ENCODE measurements at places on chromosomes 16 and 17.

DNA sequence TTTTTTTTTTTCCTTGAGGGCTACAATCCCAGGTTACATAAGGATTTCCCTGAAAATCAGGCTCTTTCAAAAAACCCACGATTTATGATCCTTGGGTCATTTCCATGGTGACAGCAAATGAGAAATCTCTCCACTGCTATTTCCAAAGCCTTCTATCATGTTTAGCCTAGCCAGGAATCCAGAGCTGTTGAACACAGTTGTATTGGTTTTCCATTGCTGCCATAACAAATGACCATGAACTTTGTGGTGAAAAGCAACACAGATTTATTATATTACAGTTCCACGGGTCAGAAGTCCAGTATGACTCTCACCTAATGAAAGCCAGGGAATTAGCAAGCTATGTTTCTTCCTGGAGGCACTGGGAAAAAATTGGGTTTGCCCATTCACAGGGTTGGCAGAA is 106.6 kb downstream of the MAF start:
- no peak for DNase-seq

GRCh38 chr16:84284154-84284722 is 10.4 kb upstream of the WFDC1 start:
- no peak for DNase-seq

GRCh38 chr17:65662196-65662595 is 100.7 kb upstream of the AXIN2 start:
- no peak for DNase-seq

DNA sequence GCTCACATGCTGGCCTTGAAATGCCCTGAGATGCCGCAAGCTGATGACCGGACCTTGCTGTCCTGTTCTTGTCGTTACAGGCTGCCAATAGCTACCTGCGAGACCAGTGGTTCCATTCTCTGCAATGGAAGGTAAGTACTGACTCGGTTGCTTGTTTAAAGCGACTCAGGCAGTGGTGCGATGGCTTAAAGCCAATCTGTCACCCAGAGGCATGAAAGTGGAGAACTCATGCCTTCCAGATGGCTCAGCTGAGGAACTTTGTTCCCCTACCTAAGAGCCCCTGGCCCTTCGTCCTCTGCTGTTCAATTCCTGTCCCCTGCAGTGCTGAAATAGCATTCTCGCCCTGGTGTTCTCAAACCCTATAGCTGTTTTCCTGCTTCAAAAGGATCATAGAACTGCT is 158.3 kb upstream of the PLCG2 start:
- DNase-seq: no peak

DNA sequence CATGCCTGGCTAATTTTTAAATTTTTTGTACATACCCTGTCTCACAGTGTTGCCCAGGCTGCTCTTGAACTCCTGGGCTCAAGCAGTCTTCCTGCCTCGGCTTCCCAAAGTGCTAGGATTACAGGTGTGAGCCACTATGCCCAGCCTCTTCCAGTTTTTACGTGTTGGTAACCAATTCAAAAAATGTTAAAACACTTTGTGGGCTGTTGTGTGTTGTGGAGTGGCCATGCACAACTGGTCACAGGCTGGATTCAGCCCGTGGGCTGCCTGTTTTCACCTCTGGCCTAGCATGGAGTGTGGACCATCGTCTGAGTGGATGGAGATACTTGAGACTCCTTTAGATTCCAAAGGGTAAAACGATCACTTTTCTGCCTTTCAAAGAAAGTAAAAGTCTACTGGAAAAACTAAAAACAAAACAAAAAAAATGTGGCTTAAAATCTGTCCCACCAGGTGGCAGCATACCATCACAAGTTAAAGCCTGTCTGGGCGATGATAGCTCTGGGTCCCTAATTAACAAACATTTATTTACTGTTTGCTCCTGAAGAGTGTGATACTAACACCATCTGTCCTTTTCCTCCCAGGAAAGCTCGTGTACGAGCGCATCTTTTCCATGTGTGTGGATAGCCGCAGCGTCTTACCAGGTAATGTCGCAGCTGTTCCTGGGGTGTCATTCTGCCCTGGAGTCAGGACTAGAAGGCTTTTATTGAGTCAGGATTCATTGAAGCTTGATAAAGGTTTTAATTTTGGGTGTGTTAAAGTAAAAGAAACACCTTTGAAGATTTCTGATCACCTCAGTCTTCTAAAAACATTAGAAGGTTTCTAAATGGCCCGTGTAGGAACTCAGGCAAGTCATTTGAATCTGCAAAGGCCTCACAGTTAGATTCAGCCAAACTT is 45.8 kb downstream of the VPS35L start:
- DNase-seq: peak; percentile 54

- no peak for DNase-seq
These were observed 69.7 kb upstream of the FA2H start for GRCh38 chr16:74844041-74844980.

GRCh38 chr16:56233795-56234566 is 42.7 kb downstream of the GNAO1 start:
- no peak for DNase-seq

DNA sequence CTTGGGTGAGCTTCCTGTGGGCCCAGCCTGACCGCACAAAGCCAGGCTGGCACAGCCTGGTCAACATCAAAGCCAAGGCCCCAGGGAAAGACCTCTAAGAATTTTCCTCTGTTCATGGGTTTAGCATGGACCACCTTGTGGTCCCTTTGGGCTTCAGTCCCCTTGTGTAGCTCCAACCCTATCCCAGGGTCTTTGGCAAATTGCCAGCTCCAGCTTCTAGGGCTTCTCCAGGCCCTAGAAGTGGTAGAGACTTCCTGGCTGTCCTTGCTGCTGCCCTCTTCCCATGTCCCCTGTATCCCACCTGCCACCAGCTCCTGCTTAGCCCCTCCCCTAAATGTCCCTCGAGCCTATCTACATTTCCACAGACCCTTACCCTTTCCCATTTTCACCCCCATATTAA is 9.7 kb upstream of the ITGA3 start:
- DNase-seq: no peak

DNA sequence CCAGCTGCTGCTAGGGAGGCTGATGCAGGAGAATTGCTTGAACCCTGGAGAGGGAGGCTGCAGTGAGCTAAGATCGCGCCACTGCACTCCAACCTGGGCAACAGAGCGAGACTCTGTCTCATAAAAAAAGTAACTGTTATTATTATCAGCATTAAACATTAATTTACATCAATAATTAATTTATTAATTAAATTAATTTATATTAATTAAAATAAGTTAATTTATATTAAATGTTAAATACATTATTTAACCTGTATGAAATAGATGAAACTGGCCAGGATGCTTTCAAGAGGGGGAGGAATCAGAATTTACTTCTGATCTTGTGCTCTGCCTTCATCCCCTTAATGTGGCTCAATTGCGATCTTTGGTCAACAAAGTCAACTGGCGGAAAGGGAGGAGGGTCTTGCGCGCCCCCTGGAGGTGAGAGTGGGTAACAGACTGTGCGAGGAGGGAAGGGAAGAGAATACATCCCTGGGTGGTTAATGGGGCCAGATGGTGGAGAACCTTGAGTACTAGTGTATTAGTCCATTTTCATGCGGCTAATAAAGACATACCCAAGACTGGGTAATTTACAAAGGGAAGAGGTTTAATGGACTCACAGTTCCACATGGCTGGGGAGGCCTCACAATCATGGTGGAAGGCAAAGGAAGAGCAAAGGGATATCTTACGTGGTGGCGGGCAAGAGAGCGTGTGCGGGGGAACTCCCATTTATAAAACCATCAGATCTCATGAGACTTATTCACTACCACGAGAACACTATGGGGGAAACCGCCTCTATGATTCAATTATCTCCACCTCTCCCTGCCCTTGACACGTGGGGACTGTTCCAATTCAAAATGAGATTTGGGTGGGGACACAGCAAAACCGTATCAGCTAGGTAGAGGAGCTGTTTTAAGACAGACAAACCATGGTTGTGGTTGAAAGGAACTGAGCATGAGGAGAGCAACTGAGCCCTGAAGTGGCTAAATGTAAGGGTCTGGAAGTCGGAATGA is 15.7 kb upstream of the CPPED1 start:
- peak; percentile 81 for DNase-seq

GRCh38 chr17:78045316-78045715 is 83.2 kb downstream of the TMC6 start:
- DNase-seq: no peak

- DNase-seq: no peak
These were observed 247.1 kb upstream of the MON1B start for GRCh38 chr16:76943921-76944320.

DNA sequence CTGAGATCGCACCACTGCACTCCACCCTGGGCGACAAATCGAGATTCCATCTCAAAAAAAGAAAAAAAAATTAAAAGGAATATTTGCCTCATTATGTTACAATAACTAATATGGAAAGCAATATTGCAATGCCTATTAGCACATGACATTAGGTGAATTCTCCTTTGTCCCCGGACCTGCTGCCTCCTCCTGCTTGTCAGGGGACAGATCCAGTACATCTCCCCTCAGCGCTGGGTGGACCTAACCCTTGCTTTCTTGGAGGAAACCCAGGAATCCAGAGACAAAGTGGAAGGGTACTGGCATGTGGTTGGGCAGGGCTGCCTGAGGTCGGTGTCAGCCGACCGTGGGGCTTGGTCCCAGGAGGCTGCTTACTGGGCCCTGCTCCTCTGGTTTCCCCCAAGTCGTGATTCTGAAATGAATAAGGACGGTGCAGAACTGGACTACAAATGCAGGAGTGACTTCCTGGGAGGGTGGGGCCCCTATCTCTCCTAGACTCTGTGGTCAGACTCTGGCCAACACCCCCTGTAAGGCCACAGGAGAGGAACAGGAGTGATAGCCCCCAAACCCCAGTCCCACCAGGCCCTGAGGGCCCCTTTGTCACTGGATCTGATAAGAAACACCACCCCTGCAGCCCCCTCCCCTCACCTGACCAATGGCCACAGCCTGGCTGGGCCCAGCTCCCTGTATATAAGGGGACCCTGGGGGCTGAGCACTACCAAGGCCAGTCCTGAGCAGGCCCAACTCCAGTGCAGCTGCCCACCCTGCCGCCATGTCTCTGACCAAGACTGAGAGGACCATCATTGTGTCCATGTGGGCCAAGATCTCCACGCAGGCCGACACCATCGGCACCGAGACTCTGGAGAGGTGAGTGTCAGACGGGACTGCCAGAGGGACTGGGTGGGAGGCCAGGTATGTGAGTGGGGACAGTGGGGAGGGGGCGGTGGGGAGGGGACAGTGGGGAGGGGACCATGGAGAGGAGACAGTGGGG is at the start of gene HBZ:
Gene HBZ, plus strand, starts transcription at position 504 of the 988 bp plus-strand sequence. Its CDS starts 266 bp downstream, at position 770.
- DNase-seq: no peak

GRCh38 chr16:69324585-69325253 is 5.7 kb downstream of the PDF start:
- no peak for DNase-seq

Data from activated CD8-positive, alpha-beta T cell treated with anti-CD3 and anti-CD28 coated beads, Interleukin-2, amount 10 ng/mL, durations not matched to agents 7 days and 5 days (primary cell).